CD4-positive, alpha-beta T cell treated with Interleukin-15 for 1 hour (primary cell): ENCODE measurements at places on chromosomes 12 and 14.
A peak's percentile ranks its signal among the peaks of the same experiment; 100 is the strongest.

GRCh38 chr12:122753319-122753650 lies 661 bp downstream of the DENR start:
- no peak for DNase-seq

DNA sequence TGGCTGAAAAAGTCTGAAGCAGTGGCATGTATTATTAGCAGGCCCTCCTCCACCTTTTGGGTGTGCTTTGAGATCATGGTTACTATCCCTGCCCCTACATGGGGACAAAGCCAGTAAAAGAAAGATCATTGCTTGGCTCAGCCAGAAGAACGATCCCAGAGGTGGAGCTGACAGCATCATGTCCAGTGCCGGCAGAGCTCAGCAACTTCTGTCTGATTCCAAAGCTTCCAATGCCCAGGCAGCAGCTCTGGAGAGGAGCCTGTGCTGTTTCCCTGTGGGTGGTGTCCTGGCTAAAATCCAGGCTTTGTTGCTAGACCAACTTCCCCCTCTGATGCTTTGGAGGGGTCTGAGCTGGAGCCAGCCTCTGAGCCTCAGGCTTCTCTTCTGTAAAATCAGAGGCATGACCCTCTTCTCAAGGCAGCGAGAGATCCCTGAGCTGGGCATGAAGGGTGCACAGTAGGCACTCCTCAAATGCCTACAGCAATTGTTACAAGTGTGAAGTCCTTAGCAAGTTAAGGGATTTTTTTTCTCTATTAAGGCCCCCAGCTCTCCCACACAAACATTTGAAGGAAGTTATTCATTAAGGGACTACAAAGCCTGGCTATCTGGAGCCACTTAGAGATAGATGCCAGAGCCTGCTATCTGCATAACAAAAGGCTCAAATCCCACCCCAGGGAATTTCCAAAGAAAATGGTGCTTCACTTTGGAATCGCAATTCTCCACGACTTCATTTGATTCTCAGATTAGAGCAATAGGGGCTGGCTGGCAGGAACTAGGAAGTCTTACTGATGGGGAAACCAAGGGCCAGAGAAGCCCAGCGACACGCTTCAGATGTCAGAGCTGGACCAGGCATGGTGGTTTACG lies 10.9 kb upstream of the GSC start:
- no peak for DNase-seq

DNA sequence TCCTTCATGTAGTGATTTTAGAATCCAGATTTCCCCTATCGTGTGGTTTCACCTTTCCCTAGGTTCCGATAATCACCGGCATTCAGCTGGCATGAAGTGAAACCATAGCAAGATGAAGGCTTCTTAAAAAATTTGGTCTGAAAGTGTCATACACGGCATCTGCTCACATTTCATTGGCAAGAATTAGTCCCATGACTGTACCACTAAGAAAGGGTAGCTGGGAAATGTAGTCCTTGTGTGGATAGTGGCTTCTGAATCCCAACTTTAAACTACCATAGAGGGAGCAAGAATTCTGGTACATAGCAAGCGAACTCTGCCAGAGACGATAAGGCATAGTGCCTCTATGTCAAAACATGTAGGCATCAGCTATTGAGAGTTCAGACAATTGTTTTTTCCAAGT lies 360.1 kb upstream of the TBX3 start:
- no peak for DNase-seq

DNA sequence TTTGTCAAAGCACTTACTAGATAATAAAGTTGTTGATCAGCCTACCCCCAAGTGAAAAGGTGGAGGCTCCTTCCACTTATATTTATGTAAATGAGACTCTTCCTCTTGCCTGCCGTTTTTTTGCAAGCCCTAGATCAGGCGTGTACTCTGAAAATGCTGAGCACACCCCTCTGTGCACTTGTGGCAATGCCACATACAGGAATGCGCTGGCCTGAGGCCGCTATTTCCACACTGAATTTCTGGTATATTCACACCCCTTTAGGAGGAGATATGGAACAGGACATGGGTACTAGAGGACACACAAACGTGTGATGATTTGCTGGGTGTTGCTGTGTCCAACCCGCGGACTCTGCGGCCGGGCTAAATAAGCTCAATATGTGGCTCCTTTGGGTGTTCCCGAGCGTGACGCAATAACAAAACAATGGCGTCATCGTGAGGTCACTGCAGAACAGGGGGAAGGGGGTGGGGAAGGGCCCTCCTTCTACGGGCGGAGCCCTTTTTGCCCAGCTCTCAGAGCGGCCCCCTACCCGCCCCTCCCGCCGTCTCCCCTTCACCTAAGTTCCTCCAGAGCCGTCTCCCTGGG lies 554 bp upstream of the TSPAN31 start:
- peak; percentile 87 for DNase-seq

GRCh38 chr12:66337381-66338010 lies 35.2 kb downstream of the HELB start:
- no peak for DNase-seq

- no peak for DNase-seq
These were observed 41.8 kb downstream of the RBM19 start for GRCh38 chr12:113924341-113924740.

DNA sequence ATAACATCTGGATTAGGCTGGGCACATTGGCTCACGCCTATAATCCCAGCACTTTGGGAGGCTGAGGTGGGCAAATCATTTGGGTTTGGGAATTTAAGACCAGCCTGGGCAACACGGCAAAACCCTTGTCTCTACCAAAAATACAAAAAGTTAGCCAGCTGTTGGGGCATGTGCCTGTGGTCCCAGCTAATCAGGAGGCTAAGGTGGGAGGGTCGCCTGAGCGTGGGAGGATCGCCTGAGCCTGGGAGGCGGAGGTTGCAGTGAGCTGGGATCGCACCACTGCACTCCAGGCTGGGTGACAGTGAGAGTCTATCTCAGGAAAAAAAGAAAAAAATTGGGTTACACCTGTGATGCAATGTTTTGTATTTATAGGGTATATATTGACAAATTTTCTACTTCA lies 5.3 kb downstream of the NEK9 start:
- DNase-seq = no peak

- DNase-seq = no peak
These were observed 18.9 kb downstream of the C2CD5 start for GRCh38 chr12:22525426-22525825.

GRCh38 chr12:16303939-16304338 lies 26.5 kb upstream of the SLC15A5 start:
- no peak for DNase-seq

- peak; percentile 65 for DNase-seq
These were observed 33.0 kb downstream of the CDKL1 start for GRCh38 chr14:50363714-50364111.

DNA sequence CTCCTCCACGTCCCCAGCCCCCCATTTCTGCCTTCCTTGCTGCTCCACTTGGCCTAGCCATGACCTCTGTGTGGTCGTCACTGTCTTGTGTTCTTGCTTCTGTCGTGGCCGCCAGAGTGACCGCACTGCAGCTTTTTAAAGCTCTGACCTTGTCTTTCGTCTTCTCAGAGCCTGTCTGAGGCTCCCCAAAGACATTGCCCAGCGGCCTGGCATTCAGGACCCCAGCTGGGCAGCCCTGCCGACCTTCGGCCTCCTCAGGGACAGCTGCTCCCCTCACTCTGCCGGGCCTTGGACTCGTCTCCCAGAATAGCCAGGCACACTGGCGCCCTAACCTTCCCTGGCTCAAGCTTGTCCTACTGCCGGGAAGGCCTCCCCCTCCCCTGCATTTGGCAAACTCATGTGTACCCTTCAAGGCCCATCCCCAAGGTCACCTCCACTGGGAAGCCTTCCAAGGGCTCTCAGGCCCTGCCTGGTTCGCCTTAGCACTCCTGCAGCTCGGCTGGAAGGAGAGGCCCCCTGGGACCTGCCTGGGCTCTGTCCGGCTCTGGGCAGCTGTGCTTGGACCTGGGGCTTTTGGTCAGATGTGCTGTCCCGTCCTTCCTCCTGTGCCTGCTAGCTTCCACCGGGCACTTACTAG lies 15.7 kb upstream of the DLK1 start:
- no peak for DNase-seq

GRCh38 chr12:30754750-30755394 lies at the start of gene CAPRIN2:
Gene CAPRIN2, minus strand, starts transcription at chr12:30754951. Its CDS starts 1,431 bp downstream, at chr12:30753520.
- DNase-seq = peak; percentile 93

DNA sequence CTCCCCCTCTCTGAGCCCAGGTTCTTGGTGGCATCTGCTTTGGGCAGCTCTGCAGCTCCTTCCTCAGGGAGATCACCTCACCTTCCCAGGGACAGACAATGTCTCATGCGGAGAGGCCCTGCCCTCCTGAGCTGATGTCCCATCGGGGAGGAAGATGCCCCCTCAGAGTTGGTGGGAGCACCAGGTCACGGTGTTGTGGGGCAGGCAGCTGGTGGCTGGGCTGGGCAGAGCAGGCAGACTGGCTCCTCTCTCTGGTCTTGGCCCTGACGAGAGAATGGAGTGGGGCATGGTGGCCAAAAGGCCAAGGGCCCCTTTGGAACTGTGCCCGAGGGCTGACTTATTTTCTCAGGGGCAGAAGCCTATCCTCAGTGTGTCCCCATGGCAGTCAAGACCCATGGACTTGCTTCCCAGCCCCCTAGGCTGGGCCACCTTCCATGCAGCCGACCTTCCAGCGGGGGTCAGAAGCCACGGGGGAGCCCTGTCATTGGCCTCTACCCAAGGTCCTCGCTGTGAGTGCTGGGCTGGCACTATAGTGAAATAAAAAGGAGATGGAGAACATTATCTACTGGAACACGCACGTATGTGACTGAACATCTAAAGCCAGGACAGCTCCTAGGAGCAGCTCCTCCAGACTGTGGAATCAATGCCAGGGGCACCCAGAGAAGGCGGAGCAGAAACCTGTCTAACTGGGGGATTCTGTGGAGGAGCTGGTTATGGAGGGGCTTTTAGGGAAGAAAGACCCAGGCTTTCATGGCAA lies 21.9 kb downstream of the PPP2R5C start:
- no peak for DNase-seq

DNA sequence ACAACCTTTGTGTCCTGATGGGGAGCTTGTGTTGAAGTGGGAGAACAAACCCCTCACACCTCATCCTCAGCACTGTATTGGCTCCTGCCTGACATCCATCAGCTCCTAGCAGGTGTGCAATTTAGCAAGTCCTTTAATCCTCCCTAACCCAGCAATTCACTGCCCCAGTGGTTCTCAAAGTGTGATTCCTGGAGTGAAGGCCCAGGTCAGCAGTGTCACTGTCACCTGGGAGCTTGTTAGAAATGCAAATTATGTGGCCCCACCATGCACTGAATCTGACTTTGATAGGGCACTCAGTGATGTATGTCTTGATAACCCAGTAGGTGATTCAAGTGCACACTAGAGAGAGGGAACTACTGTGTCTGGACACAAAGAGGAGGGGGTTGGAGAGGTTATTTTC lies 133.6 kb downstream of the FGD4 start:
- DNase-seq = no peak

DNA sequence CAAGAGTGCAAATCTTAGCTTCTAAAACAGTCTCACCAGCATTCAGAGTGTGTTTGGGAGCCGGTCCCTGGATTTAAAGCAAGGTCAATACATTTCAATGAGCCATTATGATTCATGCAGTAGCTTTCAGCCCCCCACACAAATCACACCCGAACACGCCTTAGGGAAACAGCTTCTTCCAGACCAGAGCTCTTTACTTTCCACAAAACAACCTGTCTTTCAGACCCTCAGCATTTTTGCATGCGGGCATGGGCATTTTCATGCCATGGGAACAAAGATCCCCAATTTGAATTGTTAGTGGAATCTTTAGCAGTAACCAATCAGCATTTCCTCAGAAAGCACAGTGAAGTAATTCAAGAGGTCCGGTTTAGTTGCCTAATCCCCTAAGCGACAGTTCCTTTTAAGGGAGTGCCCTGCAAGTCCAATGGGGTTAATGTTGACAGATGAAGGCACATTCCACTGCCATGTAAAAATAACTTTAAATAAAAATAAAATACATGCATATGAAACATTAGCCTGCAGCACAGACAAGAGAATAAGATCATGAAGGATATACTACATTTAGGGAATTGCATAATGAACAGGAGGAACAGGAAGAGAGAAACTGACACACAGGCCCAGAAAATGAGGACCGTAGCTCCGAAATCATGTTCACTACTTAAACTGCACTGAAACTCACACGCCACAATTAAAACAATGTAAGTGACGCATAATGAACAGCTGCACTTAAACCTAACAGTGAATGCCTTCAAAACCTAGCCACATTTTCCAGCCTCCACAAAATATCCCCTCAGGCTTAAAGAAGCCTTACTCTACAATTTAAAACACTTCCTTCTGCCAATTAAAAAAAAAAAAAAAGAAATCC lies 4.0 kb downstream of the VPS37B start:
- no peak for DNase-seq

- DNase-seq = no peak
These were observed 21.0 kb upstream of the MYL2 start for GRCh38 chr12:110941391-110941790.

DNA sequence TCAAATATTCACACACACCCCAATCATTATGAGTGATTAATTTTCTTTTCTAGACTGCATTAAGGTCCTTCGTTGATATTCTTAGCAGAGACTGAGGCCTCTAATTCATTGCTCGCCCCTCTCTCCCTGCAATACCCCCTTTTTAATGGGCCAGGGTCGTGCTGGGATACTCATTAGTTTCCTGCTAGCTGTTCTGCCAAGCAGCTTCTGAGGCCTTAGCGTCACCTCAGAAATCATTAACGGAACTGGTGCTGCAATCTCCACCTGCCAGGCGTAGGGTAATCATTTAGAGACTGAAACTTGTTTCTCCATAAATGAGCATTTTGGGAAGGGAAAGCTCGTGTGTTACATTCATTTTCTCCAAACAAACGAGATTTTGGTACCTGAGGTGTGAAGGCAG lies 1054.7 kb downstream of the GALC start:
- no peak for DNase-seq

GRCh38 chr14:96263347-96264199 lies 7.6 kb downstream of the BDKRB1 start:
- DNase-seq = no peak

- DNase-seq = no peak
These were observed 297.5 kb upstream of the PRKD1 start for GRCh38 chr14:30225176-30225575.

GRCh38 chr12:56197921-56198635 lies 8.8 kb upstream of the SMARCC2 start:
- DNase-seq = no peak

DNA sequence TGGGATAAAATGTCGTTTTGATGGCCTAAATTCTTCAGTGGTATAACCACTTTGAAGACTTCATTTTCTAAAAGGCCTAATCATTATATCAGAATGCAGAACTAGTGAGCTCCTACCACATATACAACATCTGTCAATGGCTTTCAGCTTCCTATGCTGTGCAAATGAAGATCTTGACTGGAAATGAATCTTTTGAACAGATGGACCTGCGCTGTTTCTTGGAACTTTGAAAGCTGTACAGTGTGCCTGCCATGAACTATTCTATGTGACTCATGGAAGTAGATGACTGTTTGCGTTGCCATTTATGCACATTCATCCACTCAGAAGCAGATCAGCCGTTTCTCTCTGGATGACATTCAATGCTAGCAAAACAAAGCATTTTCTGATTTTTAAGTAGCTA lies 542.2 kb upstream of the USP15 start:
- no peak for DNase-seq

GRCh38 chr12:47360771-47361388 lies 281.1 kb upstream of the AMIGO2 start:
- peak; percentile 68 for DNase-seq

DNA sequence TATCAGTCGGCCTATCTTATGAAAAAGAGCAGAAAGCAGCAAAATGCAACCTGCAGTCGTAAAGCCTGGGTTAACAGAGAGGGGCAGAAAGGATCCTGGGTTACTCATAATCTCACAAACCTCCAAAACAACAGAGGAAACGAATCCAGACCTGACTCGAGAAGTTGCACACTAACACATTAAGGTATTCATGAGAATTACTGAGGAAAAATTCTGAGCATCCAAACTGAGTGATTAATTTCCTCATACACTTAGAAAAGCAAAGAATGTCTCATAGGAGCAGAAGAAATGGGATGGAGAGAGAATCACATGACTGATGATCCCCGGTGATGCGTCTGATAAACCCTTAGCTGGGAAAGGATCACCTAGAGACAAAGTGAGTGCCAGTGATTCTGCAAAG lies 272.5 kb downstream of the TMEM132D start:
- DNase-seq = no peak
